GM12864 (cell line): ENCODE measurements at places on chromosomes 3 and 15.

GRCh38 chr3:106255870-106256248 is 387.0 kb upstream of the CBLB start:
- DNase-seq = peak; percentile 97

GRCh38 chr15:51387699-51388041 is 46.2 kb downstream of the GLDN start:
- DNase-seq = no peak

DNA sequence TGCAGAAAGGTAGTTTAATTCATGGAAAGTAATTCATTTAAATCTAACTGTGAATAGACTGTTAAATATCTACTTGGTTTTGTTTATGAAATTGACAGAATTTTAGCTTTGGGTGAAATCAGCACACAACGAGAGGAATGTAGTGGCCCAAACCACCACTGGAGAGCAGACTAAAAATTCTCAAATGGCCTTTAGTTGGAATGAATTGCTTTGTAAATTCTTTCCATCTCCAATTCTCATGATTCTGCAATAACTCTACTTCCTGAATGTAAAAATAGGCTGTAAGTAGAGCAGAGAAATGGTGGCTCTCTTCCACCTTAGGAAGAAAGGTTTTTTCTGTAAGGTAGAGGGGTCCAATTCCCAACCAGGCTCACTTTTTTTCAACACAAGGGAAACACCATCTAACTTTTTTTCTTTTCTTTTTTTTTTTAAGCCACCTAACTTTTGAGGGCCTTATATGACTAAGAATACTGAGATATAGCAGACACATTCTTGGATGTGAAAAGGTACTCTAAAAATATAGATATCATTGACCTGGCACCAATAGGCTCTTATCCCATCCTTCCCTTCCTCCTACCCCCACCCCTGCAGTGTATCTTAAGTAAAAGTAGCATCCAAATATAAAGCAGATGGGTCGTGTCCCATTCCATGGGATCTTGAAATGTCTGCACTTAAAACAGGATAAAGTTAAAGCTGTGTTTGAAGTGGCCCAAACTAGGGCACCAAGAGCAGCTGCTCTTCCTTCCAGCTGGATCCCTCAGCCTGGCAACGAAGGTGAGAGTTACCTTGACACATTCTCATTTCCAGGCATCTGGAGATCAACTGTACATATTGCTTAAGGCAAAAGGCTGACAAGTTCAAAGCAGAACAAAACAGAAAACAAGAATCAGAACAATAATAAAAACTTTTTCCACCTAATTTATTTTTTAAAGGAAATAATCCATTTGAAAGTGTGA is 194.1 kb downstream of the TPRG1 start:
- no peak for DNase-seq

DNA sequence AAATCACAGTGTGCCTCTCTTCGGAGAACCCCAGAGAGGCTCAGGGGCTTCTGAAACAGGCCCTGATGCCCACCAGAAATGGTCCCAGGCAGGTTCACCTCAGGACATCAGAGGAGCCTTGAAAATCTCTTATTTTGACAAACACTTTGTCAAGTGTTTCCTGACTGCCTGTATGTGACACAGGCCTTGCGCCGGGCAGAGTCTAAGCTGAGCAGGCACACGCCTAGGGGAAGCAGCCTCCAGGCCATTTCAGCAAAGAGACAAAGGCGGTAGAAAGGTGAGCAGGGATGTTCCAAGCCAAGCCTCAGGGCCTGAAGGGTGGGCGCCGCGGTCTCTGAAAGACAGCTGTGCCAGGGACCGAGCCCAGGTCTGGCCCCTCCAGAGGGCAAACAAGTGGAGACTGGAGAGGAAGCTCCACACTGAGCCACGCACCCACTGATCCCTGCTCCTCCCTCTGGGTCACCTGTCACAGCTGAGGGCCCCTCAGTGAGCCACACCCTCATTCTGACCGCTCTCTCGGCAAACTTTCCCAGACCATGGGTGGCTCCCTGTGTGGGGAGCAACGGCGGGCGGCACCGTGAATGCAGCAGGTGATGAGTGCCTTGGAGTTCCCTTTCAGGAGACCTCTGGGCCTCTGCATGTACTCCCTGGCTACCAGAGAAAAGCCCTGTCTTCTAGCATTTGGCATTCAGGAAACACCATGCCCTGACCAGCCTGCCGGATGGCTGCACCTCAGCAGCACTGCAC is 136.1 kb downstream of the ADAMTS17 start:
- no peak for DNase-seq

DNA sequence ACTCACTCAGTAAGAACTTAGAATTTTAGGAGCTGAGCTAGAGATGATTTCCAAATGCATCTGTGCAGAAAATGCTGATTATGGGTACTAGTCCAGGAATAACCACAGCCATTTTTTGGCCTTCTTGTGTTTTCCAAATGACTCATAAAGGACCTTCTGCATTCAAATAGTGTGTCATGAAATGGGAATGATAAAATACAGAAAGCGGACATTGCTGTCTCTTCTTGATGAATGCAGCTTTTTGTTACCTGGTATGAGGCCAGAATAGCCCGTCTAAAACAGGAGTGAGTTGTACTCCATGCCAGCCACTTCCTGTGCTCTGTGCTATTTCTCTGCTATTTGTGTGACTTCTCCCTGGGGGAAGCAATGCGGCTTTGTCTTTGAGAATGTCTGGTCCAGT is 20.5 kb upstream of the FRMD5 start:
- DNase-seq = no peak

DNA sequence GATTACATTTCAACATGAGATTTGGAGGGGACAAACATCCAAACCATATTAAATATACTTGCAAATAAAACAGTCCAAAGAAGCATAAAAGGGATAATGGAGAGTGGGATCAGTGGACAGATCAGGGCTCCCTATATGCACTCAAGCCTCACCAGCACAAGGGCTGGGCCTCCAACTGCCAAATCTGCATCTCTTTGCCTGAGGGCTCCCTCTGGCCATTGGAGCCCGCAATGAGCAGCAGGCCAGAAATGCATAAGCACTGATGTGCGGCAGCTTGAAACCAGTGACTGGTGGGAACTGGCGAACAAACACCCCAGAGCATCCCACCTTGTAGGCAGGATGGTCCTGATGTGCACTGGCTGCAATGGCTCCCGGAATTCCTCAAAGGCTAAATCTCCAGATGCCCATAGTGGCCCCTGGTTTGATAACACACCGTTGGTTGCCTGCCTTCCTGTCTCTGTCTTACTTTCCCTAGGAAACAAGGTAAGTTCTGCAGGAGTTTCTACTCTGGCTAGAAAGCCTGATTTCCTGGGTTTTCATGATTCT is 55.9 kb upstream of the POMGNT2 start:
- no peak for DNase-seq

GRCh38 chr3:69094467-69095205 is 9.9 kb downstream of the ARL6IP5 start:
- no peak for DNase-seq

DNA sequence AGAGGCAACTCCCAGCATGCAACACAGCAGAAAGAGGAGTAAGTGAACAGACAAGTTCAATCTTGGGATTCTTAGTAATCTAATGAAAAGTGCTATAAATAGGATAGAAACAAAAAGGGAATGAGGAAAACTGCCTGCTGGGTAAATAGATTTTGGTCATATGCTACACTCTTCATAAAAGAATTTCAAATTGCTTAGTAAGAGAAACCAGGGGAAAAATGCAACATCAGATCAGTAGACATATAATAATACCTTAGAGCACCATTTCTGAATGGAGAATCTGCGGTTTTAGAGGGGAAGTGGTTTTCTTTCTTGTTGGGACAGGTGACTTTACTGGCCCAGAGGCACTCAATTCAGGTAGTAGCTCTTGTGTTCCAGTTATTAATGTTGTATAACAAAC is 13.4 kb upstream of the TBC1D5 start:
- DNase-seq = no peak

GRCh38 chr15:25426896-25427610 is 11.8 kb downstream of the UBE3A start:
- no peak for DNase-seq

DNA sequence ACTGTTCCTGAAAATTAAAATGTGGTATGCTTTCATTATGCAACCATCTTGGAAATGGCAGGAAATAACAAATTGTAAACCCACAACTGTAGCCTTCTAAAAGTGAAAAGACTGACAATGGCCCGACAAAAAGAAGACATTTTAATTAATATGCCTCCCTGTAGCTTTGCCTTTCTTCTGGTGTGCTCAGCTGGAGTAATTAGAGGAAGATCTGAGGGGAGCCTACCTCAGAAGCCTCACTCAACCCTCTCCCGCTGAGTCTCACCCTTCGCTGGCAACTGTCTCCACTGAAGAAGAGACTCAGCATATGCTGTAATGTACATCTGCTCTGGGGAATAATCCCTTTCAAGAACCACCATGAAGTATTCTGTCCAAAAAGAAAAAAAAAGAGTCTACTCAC is 104.7 kb upstream of the SETMAR start:
- DNase-seq = no peak

- DNase-seq = no peak
Observed at GRCh38 chr3:46566040-46566641, at the start of gene LRRC2. LRRC2 (minus strand) TSS chr3:46566302; CDS start chr3:46551591, 14,711 bp downstream.

- no peak for DNase-seq
Observed at GRCh38 chr3:195210266-195210973, 60.5 kb downstream of the XXYLT1 start.

DNA sequence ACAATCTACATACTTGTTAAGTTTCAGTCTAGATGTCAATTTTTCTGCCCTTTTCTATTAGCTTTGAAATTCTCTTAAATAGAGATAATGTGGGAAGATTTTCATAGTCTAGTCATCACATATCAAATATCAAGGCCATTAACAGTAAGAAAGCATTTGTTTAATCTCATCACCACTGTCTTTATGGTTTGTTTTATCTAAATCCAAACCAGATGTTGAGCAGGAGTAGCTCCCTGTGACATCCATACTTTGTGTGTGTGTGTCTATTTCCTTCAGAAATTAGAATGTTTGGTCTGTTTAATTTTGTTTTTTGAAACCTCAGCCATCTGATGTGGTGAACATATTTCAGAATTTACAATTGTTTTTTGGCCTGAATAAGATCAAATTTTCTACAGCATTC is 23.1 kb upstream of the GOLGA8B start:
- DNase-seq = no peak

DNA sequence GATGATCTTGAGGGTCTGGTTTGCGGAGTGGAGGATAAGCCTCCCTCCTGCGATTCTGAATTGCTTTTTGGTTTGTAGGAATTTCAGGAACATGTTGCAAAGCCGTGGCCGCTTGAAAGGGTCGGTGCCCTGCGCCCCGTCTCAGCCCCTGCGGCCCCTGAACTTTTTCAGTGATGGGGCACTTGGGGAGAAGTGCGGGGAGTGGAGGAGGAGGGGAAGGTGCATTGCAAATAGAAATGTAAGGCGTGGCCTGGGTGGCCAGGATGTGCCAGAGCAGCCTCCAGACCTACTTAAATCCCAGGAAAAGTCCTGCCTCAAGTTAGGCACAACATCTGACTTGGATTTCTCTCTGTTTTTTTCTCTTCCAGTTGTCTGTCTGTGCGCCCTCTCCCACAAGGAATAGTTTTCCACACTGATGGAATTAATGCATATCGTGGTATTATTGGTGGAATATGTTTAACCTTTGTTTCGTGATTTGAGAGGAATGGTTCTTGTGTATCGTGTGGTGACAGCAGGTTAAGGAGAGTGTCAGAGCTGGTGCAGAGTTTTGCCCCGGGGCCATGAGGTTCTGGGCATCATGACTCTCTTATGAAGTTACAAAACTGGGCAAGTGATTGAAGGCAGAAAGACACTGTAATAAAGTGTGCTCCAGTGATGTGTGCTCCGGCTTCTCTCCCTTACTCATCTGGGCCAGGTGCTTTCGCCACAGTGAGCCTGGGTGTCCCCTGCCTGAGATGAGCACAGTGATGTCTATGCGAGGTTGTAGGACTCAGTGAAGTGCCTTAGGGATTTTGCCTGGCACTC is 153.8 kb downstream of the PGPEP1L start:
- no peak for DNase-seq

DNA sequence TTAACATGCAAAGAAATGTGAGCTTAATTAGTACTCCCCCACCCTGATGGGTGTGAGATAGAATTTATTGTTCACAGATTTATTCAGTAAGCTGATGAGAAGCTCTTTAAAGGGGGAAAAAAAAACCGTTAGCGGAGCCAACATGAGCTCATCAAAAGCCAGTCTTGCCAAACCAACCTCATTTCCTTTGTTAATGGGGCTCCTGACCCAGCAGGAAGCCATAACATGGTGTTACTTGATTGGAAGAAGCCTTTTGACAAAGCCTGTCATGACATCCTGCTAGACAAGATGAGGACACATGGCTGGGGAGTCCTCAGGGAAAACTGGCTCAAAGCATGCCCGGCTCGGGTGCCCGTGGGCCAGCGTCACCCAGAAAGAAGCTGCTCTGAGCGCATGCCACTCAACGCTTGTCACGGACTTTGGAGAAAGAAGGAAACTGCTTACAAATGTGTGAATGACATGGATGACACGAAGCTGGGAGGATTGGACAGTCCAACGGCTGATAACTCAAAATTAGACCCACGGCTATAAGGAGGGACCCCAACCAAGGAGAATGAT is 64.6 kb downstream of the SLCO2A1 start:
- DNase-seq = no peak

DNA sequence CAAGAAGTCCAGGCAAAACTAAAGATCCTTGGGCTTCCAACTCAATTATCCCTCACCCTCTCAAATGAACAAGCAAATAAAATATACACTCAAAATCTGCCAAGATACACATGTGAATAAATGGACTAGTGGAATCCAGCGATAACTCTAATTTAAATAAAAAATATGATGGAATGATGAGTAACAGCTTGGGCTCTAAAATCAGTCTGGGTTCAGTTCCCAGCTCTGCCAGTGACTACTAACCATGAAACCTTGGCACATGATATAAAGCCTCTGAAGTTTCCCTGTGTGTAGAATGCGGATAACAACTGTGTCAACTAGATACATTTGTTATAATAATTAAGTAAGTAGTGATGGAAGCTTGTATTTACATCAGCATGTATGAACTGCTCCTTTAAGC is 81.3 kb downstream of the CADPS start:
- DNase-seq = no peak

GRCh38 chr15:94266789-94267188 is 35.4 kb downstream of the MCTP2 start:
- no peak for DNase-seq

DNA sequence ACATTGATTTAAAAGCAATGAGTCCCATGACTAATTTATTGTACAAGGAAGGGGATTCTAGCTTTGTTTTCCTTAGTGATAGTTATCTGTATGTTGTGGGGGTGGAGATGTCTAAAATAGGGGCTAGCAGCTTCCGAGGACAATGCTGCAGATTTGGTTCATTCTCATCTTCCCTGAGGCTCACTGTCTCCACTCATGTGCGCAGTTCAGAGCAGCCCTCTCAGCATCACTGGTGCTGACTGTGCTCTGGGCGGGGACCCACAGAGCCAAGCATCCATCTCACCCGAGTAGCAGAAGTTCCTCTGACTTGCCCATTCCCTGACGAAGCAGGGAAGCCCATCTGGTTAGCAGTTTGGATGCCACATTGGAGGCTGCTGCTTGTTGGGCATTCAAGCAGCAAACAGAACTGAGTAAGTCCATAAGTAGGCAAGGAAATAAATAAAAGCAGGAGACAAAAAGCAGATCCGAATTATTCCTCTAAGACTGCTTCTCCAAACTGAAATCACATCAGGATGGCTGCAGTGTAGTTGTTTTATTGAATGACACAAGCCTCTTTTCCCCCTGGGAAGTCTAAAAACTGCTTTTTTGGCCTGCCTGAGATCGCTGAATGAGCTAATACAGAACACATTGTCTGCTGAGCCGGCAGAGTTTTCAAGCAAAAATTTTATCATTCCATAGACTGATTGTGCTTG is 27.5 kb downstream of the RARB start:
- no peak for DNase-seq
